ENCODE measurements at places on chromosomes 2 and 18.

DNA sequence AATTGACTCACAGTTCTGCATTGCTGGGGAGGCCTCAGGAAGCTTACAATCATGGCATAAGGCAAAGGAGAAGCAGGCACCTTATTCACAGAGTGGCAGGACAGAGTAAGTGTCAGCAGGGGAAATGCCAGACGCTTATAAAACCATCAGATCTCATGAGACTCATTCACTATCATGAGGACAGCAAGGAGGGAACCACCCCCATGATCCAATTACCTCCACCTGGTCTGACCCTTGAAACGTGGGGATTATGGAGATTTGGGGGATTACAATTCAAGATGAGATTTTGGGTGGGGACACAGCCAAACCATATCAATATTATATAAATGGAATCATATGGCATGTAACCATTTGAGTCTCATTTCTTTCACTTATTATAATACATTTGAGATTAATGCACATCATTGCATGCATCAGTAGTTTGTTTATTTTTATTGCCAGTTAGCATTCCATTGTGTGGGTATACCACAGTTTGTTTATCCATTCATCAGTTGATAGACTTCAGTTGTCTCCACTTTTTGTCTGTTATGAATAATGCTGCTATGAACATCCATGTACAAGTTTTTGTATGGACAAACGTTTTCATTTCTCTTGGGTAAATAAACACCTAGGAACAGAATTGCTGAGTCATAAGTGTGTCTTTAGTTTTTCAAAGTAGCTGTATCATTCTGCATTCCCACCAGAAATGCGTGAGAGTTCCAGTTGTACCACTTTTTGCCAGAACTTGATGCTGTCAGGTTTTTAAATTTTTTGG is 5.8 kb upstream of the SRBD1 start:
- DNase-seq: no peak

DNA sequence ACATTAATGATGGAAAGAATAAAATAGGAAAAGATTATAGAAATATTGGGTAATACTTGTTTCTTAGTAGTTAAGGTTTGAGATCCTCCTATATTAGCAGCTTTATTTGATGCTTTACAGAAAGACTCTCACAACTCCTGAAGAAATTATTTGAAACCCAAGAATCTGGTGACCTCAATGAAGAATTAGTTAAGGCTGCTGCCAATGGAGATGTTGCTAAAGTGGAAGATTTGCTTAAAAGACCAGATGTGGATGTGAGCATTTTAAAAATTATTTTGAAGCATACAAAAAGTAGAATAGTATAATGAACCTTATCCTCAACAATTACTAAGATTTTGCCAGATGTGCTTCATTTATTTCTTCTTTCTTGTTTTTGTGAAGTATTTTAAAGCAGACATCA is 59.1 kb downstream of the MIB1 start:
- DNase-seq: no peak

- no peak for DNase-seq
Observed at GRCh38 chr18:76687304-76687962, 134.9 kb upstream of the ZNF236 start.

GRCh38 chr2:42249284-42249683 is 80.1 kb downstream of the EML4 start:
- no peak for DNase-seq

GRCh38 chr18:22800551-22800951 is 132.6 kb upstream of the RBBP8 start:
- no peak for DNase-seq

- DNase-seq: no peak
Observed at GRCh38 chr2:72330652-72331051, 183.0 kb upstream of the CYP26B1 start.

DNA sequence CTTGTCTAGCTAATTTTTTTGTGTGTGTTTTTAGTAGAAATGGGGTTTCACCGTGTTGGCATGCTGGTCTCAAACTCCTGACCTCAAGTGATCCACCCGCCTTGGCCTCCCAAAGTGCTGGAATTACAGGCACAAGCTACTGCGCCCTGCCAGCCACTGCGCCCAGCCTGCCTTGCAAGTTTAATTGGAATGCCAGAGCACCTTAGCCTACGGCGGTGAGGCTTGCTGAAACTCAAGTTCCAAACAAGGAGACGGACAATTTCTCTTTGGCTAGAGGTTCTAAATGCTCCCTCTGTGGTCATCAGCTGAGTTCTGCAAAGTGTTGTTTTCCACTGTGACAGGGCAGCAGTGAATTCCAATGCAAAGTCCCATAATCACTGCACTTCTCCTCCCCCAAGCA is 583.4 kb downstream of the KCNJ3 start:
- no peak for DNase-seq

DNA sequence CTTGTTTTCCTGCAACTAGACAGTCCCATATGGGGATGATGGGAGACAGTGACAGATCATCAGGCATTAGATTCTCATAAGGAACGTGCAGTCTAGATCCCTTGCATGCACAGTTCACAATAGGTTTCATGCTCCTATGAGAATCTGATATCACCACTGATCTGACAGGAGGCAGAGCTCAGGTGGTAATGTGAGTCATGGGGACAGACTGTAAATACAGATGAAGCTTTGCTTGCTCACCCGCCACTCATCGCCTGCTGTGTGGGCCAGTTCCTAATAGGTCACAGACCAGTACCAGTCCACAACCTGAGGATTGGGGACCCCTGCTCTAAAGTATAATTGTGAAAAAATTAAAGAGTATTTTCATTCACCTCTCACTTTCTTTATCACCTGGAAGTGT is 23.6 kb upstream of the RAB1A start:
- DNase-seq: no peak

DNA sequence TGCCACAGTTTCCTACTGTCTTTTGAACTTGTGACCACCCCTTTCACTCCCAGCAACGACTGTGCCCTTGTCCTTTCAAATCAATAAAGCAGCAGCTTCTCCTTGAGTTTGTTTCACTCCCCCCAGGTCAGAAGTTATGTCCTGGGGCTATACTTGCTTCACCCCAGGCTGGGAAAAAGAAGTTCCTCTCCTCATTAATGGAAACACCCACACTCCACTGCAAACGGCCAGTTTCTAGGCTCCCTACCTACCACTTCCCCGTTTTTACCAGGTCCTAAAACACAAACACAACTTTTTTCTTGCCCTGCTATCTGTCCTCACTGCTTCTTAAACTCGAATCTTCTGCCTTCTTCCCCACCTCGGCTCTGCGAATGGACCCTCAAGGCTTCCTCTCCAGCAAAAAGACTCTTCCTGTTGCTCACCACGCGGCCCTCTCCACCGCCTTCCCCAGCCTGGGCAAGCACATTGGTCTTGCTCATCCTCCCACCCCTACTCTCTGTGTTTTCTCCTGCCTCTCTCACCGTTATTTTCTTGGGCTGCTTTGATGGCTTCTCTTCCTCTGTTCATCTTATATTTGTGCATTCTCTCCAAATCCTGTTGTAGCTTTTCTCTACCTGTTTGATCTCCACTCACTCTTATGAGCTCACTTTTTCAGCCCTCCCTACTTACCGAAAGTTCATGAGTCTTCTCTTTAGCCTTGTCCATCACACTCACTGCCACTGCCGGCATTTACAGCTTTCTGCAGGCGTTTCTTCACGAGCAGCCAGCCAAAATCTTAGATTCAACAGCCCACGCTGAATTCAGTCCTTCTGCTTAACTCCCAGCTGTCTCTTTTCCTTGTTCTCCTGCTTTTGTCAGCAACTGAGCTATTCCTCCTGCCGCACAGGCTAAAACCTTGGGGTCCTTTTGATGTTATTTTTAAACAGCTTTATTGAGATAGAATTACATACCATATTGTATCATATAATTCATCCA is 7.0 kb upstream of the SP5 start:
- DNase-seq: no peak

DNA sequence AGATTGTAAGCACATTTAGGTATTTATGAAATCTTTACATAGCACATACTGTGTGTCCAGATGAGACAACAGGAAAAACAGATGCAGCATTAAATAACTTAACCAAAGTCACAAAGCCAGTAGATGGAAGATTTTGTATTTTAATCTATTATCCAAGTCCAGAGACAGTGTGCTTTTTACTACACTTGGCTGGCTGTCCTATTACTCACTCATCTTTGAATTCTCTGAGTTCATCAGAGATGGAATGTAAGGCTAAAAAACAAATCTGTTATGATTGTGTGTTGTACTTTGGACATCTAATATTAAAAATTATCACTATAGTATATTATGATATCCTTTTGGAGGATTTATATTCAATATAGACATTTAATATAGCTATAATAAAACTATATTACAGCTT is 1189.4 kb downstream of the DSC3 start:
- no peak for DNase-seq

DNA sequence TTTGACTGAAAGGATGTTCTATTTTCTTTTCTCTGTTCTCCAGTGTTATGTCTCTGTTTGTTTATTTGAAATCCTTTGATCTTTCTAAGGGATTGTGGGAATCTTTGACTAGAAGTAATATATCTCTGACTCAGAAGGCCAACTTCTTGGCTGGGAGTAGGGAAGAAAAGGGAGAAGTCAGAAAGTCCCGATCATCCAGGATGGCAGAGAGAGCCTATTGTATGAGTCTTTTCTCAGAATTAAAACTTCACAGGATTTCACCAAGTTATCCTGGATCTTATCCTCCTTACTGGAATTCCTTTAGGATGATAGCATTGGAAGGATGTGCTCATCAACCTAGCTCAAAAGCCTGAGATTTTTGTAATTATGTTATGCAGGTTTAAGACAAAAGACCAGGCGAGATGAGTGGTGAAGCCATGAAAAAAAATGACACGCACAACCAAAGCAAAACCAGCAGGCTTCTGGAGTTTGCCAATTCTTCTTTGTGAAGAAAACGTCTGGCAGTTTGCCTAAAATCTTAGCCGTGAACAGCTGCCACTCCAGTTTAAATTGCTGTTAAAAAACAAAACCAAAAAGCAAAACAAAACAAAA is 383.6 kb upstream of the SMIM21 start:
- DNase-seq: no peak

DNA sequence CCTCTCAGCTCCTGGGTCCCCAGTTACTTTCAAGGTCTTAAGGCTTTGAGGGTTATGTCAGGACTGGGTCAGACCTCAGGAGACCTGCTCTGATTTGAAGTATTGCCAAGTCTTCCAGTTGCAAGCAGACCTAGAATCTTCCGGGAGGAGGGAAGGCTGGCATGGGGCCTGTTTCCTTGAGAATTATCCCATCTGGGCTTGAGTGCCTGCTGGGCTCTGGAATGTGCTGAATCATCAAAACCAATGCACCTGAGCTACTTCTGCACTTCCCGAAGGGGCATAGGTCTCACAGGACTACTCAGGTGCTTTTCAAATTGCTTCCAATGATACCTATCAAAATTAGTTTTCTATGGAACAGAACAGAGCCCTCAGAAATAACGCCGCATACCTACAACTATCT is 327.3 kb downstream of the XIRP2 start:
- no peak for DNase-seq

DNA sequence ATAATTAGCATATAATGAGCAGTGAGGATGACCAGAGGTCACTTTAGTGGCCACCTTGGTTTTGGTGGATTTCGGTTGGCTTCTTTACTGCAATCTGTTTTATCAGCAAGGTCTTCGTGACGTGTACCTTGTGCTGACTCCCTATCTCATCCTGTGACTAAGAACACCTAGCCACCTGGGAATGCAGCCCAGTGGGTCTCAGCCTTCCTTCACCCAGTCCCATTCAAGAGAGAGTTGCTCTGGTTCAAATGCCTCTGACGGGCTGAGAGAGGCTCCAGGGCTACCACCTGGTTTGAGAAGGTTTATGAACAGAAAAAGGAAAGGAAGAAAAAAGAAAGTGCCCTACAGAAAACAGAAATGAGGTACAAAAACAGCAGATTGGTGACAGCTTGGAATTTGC is 738.7 kb downstream of the SOCS6 start:
- no peak for DNase-seq

- no peak for DNase-seq
Observed at GRCh38 chr2:152508446-152508845, 173.5 kb downstream of the FMNL2 start.

DNA sequence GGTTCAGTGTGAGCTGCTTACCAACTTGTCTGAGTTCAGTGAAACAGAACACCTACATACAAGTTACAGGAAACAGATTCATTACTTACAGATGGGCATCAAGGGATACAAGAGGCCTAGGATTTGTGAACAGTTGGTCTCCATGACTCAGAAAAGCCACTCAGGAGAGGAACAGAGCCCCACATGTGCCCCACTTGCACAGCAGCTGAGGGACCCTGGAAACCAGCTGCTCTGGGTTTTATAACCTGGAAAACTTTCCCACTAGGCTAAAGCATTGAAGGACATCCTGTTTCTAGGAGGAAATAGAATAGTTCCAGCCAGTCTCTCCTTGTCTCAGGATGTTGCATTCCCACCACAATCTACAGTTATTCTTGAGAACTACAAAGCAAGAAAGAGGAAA is 530.0 kb downstream of the ZNF804A start:
- DNase-seq: no peak

- no peak for DNase-seq
Observed at GRCh38 chr18:74062037-74062436, 85.6 kb downstream of the FBXO15 start.

- DNase-seq: no peak
Observed at GRCh38 chr2:201383136-201383535, 26.0 kb upstream of the FLACC1 start.

DNA sequence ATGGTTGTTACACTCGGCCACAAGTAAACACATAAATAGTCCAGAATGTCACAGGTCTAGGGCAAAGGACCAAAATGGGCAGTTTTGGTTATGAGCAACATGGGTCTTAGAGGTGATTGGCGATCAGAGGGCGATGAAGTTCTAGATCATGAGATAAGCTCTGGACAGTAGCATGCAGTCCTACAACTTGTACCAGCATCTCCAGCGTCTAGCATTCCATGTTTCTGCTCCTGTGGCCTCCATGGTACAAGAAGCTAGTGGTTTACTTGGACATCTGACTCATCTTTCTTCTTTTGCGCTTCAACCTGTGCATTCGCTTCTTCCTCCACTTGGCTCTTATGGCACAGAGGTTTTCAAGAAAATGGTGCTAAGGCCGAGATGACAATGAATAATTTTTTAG is 8.9 kb upstream of the MMADHC start:
- no peak for DNase-seq

- DNase-seq: no peak
Observed at GRCh38 chr2:31660165-31660564, 79.4 kb upstream of the SRD5A2 start.

GRCh38 chr18:75482880-75483279 is 55.4 kb upstream of the SMIM21 start:
- no peak for DNase-seq

- DNase-seq: no peak
Observed at GRCh38 chr2:212117926-212118325, 420.7 kb downstream of the ERBB4 start.

GRCh38 chr2:175309799-175310198 is 128.3 kb upstream of the ATP5MC3 start:
- peak; percentile 65 for DNase-seq
